NCI-H2081 (cell line): ENCODE measurements at places on chromosomes 13 and 19.

GRCh38 chr19:14177496-14178074 lies 28.4 kb downstream of the ADGRL1 start:
- no peak for DNase-seq

- no peak for DNase-seq
These were observed 28.4 kb downstream of the ARID3A start for GRCh38 chr19:954272-954671.

DNA sequence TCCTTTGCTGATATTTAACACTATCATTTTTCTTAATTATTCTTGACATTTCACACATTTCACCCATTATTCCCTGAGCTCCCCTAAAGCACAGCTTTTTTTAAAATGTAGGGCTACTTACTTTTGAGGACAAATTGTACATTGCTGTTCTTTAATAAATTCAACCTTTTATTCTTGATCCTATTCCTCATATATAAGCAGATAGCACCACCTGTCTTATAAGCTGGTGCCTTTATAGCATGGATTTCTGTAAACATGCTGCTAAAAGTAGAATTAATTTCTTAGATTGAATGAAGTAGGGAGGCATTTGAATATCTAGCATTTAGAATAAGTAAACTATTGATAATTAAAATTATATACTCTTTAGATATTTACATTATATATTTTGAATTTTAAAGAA lies 603.4 kb upstream of the PCDH9 start:
- no peak for DNase-seq

DNA sequence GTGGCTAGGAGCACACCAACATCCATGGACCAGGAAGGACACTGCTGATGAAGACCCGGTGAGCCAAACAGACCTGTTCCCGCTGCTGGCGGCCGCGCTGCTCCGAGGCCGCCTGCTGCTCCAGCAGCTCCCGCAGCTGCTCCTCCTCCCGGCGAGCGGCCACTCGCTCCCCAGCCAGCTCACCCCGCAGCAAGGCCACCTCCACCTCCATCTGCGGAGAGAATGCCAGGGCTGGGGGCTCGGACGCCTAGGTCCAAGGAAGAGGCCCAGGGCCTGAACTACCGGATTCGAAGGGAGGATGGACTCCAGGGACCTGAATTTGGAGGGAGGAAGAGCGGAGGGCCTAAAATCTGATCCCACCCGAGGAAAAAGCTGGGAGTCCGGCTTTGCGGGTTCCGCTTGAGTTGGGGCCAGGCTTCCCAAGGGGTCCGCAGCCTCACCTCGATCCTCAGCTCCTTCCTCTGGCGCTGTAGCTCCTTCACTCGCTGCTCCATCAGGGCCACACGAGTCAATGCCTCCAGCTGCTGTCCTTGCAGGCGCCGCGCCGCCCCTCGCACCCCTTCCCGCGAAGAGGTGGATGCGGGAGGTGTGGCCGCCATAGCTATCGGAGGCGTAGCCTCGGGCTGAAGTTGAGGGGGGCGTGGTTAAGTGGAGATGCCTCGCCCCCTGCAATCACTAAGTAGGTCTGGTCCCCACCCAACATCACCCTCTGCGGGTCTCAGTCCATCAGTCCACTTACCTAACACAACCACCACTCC lies 2.7 kb downstream of the PHLDB3 start:
- no peak for DNase-seq

- DNase-seq: no peak
These were observed 7.9 kb upstream of the HSH2D start for GRCh38 chr19:16135430-16136127.
